ENCODE measurements at places on chromosomes 6 and 20.

DNA sequence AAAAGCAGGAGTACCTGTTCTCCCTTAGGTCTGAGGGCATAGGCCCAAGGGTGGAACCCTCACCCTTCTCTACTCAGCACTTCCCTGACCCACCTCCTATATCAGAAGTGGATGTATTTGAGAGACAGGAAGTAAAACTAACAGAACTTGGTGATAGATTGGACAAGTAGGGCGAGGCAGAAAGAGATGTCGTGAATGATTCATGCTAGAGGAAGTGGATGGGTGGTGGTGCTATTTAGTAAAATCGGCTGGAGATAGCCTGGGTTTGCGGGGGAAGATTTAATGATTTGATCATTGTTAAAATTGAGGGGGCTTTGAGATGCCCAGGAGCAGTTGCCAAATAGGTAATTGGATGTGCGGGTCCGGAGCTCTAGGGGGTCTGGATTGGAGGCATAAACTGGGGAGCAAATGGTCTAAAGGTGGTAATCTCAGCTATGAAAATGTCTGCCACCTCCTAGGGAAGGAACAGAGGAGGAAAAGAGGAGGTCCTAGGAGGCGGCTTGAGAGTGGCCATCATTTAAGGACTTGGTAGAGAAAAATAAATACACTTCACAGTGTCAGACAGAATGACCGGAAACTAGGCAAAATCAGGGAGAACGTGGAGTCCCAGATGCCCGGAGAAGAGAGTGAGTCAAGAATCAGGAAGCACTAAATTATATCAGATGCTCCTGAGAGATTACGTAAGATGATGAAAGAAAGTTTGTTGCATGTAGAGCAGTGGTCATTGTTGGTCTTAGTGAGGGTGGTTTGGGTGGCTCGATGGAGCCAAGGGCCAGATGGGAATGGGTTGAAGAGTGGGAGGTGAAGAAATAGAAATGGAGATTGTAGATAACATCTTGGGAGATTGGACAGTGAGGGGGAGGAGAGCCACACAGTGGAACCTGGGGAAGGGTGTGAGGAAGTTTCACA lies 142.0 kb downstream of the CEP57L1 start:
- DNase-seq: no peak

- DNase-seq: no peak
These were observed 229.1 kb downstream of the NFATC2 start for GRCh38 chr20:51313358-51313827.

DNA sequence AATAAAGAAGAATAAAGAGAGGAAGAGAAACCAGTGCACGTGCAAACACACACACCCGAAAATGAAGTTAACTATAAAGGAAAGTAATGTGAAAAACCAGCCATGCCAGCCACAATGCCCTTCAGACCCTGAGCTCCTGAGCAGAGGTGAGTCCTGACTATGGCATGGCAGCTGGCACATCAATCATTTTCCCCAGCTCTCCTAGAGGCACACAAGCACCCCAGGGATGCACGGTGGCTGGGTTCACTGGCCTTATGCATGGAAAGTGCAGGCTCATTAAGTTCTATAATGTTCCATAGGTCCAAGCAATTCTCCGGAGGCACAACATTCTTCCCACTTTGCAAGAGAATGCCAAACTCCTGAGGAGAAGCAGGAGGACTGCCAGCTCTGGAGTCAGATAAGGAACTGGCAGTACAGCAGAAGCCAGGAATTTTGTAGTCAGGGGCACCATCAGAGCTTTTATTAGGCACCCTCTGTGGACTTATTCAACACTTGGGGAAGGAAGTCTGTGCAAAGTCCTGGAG lies 175.0 kb upstream of the PRDM1 start:
- DNase-seq: no peak

DNA sequence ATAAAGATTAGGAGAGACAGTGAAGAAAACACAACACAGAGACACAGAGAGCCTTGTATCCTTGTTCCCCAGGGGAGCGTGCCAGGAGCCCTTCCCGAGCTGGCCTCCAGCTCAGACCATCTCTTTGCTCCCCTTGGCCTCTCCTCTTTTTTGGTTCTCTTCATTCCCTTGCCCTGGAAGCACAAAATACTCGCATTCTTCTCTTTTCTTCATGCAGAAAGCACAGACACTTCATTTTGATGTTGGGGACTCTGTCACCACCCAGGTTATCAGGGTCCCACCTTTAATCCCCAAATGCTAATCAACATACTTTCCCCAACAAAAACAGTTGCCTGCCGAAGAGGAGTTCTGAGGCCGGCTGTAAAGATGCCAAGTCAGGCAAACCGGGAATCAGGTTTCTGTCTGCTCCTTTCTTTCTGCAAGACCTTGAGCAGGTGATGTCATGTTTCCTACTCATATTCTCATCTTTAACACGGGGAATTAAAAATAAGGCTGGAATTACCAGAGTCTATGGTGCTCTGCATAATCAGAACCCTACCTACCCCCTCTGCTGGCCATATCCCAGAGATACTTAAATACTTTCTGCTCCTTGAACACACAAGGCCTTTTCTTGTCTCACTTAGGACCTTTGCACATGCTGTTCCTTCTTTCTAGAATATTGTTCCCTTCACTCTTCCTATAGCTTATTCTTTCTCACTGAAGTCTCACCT lies 21.7 kb downstream of the TGM6 start:
- no peak for DNase-seq

DNA sequence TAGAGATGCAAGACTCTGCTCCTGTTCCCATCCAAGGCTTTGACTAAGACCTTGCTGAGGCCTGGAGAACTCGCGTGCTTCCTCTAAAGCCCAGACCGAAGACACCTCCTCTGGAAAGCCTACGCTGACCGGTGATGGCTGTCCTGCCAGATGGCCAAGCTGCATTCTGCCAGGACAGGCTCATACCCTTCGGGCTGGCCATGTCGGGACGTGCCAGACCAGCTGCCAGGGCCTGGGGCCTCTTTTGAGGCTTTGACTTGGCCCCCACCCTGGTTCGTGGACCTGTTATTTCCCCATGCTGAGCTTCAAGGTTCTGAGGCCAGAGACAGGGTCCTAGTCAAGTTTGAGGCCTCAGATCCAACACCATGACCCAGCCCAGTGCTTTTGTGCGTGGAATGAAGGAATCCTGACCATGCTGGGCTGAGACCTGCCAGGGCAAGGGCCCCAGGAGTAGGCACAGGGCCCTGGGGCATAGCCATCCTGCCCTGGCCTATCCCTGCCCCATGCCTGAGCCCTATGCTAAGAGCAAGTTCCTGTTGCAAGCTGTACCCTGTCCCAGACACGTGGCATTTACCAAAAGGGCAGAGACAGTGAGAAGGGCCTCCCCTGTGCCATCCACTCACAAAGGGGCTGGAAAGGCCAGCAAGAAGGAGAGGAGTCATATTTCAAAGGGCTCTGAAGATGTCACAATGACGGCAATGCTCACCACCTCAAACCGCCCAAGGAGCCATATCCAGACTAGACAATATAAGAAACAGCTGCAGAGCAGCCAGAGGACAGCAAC lies 42.8 kb downstream of the MRPL14 start:
- DNase-seq: no peak

GRCh38 chr6:56875961-56876360 lies 78.9 kb upstream of the BEND6 start:
- no peak for DNase-seq

DNA sequence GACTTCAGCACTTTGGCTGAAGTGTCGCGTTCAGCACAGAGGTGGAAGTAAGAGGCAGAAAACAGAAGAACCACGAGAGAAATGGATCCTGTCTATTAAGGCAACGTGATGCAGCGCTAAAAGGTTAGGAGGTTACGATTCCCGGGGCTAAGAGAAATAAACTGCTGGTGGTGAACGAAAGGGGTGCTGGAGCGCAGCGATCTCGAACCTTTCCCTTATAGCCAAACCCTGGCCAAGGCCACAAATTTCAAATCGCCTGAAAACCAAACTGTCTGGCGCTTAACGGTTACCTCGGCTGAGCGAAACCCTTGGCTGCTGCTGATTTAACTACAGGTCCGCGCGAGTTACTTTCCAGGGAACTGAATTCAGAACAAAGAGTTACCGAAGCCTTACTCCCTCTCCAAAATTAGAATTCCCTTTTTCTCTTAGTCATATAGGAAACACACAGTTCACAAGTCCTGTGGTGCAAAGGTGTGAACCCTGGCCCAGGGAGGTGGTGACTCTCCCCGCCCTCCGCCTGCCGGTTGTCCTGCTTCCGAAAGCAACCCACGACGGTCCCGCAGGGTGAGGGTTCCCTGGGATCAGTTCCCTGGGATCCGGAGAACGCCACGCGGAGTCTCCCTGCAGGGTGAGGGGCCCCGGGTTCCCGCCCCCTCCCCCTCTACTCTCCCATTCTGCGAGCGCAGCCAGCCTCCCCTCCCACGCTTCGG lies 1.3 kb upstream of the SLC35D3 start:
- DNase-seq: no peak

DNA sequence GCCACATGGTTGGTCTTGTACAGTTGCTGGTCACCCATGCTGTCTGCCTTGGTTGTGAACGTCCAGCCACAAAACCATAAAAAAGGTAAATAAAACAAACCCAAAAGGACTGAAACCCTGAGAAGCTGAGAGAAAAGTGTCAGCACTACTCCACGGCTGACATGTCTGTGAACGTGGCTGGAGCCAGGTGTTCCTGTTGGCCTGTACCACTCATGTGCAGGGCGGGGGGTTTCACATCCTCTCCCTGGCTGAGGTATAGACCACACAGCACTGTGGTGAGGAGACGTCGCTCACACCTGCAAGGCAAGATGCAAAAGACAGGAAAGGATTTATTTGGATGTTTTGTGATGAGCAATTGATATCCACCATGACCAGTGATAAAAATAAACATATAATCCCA lies 51.9 kb upstream of the MRPS10 start:
- DNase-seq: no peak

- no peak for DNase-seq
These were observed 39.0 kb upstream of the PTPN1 start for GRCh38 chr20:50471231-50471630.

- no peak for DNase-seq
These were observed 2.3 kb downstream of the RNF144B start for GRCh38 chr6:18389479-18389878.

GRCh38 chr6:35494161-35494563 lies 2.7 kb downstream of the TEAD3 start:
- no peak for DNase-seq

DNA sequence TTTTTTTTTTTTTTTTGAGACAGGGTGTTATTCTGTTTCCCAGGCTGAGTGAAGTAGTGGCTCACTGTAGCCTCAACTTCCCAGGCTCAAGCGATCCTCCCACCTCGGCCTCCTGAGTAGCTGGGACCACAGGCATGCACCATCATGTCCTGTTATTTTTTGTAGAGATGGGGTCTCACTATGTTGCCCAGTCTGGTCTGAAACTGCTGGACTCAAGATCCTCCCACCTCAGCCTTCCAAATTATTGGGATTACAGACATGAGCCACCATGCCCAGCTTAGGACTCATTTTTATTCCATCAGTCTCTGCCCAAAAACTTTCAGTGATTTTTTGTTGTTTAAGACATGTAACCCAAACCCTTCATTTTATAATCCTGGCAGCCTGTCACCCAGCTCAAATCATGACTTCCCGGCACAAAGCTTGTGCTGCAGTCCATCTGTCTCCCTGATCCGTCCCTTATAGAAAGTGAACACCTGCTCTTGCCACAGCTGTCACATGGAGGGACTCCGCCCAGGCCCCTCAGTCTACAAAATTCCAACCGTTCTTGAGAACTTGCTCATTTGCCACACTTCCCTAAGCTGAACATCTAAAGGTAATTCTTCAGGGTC lies 183.9 kb upstream of the JARID2 start:
- DNase-seq: no peak

GRCh38 chr6:38676974-38677544 lies 25.9 kb downstream of the GLO1 start:
- DNase-seq: no peak

DNA sequence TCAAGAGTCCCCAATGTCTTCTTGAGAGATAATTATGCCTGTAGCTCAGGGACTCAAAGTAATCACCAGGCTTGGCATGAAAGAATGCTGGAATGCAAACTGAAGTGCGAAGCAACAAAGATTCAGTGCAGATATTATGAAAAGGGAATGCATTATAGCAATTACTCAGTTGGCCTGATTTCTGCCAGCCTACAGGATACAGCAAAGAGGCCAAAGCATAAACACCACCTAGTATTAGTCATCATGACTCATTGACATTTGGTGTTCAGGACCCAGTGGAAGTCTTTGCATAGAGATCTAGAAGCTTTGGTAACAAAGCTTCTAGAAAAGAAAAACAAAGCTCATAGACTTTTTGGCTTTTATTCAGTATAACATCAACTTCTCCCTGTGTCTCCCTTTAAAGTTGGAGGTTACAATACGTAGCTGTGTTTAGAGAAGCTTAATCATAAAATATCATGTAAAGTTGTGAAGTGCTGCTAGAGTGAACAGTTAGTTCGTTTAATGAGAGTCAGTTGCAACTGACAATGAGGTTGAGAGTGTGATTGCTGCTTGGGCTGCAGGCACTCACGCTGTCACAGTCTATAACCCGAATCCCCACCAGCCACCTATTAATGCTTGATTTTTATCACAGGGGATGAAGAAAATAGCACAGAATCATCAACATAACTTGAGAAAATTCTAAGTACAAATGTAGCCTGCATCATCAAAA lies 932.7 kb downstream of the TFAP2A start:
- no peak for DNase-seq

DNA sequence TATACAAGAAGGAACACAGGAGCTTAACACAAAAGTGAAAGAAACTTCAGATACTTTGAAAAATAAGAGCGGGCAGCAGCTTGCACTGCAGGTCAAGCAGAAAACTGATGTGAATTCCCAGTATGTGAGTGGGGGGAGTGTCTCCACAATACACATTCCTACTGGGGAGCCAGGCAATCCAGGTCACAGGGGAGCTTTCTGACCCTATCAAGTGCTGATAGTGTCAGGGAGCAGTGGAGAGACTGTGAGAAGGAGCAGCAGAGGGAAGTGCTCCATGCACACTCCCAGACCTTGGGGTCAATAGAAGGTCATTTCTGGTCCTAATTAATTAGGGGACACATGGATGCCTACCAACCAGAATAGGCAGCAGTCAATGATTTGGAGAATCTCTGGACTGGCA lies 59.4 kb downstream of the PDSS2 start:
- DNase-seq: no peak

- no peak for DNase-seq
These were observed 481.5 kb upstream of the JAG1 start for GRCh38 chr20:11155156-11155756.

GRCh38 chr20:63652192-63652980 lies 838 bp downstream of the STMN3 start:
- DNase-seq: peak; percentile 51

DNA sequence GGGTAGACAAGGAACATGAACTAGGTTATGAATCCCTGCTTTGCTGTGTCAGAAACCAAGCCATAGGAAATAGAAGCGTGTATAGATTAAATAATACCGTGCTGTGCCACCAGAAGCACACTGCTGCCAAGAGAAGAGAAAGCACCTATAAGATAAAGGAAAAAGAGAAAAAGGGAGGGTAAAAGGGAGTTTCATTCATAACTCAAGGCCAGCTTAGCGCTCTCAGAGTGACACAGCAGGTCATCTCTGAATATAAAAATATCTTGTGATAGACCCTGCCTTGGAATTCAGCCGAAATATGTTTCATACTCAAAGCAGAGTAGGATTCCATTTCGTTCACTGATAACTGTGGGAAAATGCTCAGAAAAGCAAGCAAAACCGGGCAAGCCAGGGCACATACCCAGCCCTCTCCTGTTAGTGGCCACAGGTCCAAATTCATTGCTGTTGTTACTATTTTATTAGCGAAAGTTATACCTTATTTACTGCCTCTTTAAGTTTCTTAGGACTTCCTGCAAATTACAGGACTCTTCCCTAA lies 8.7 kb downstream of the JAG1 start:
- no peak for DNase-seq

- DNase-seq: no peak
These were observed 166.5 kb upstream of the SNX9 start for GRCh38 chr6:157656437-157656997.

- DNase-seq: no peak
These were observed 21.5 kb downstream of the ARHGAP40 start for GRCh38 chr20:38623061-38623460.

Measured in effector CD8-positive, alpha-beta T cell (primary cell).